ENCODE measurements at places on chromosomes 6 and 20.
A peak's percentile ranks its signal among the peaks of the same experiment; 100 is the strongest.

- no peak for DNase-seq
These were observed 388.2 kb downstream of the CDH4 start for GRCh38 chr20:61640131-61640870.

GRCh38 chr6:163381118-163381756 is 33.3 kb upstream of the QKI start:
- peak; percentile 6 for DNase-seq

GRCh38 chr6:7561153-7561964 is 19.9 kb downstream of the DSP start:
- DNase-seq = peak; percentile 79

- DNase-seq = no peak
These were observed 754.8 kb upstream of the DEFB115 start for GRCh38 chr20:30502670-30503069.

GRCh38 chr6:37507077-37507476 is 7.4 kb upstream of the CCDC167 start:
- no peak for DNase-seq

- no peak for DNase-seq
These were observed 21.2 kb upstream of the ADIG start for GRCh38 chr20:38559764-38560163.

- DNase-seq = no peak
These were observed 125.3 kb upstream of the PLCB4 start for GRCh38 chr20:8943631-8944030.

DNA sequence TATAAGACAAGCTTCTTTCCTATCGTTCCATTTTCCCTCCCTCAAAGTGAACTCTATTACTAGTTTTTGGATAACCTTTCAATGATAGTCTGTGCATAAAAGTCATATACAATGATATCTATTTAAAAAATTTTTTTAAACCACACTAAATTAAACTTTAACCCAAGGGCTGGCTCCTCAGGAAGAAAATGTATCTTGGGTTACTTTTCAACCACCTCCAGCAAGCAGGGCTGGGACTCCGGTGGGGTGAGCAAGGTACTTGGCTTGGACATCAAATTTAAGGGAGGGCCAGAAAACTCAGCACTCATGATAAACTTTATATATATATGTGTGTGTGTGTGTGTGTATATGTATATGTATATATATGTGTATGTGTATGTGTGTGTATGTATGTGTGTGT is 13.9 kb upstream of the PPP1R3G start:
- no peak for DNase-seq

GRCh38 chr20:35592339-35592974 is 23.2 kb upstream of the SPAG4 start:
- DNase-seq = no peak

DNA sequence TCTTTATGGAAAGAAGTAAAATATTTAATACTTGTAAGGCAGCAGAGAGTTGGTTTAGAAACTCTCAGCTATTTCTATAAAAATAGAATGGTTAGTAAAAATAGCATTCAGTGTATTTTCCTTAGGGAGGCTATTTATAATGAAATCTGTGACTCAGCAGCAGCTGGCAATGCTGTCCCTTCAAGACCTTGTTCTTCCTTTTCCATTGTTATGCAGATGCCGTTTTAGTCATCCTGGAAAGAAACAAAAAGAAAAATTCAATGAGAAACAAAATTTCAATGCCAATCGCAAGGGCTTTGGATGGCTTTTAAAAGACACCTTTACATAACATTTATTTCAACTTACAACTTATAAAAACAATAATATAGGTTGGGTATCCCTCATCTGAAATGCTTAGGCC is 17.5 kb downstream of the MPC1 start:
- DNase-seq = no peak

- DNase-seq = no peak
These were observed 47.1 kb upstream of the SAMHD1 start for GRCh38 chr20:36998652-36999051.

GRCh38 chr6:75759207-75759606 is 10.2 kb downstream of the MYO6 start:
- peak; percentile 57 for DNase-seq

GRCh38 chr6:161115468-161115867 is 123.9 kb downstream of the MAP3K4 start:
- no peak for DNase-seq

DNA sequence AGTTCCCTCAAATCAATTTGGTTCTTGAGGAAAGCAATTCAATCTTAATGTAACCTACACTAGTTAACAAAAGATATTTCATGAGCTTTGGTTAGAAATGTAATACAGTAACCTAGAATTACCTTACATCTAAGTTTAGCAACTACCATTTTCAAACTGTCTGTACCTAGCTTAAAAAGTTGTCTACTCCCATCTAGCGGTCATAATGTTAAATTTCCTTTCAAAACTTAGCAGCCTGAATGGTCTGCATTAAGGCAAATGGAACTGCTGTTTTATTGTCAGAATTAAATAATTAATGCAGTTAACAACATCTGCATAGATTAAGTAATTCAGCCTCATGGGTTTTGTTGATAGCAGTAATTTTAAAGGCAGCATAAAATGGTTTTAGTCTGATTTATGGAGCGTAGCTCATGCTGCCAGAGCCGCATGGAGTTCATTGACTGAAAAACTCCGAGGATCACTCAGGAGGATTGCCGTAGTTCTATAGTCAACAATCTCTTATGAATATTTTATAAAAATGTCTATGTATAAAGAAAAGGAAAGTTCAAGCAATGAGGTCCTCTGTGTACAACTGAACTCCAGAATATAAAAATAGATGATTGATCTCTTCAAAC is 485.4 kb upstream of the MANEA start:
- DNase-seq = no peak

- no peak for DNase-seq
These were observed 28.1 kb downstream of the SLC52A3 start for GRCh38 chr20:740162-740561.

GRCh38 chr6:54419885-54420284 is 111.6 kb downstream of the TINAG start:
- no peak for DNase-seq

DNA sequence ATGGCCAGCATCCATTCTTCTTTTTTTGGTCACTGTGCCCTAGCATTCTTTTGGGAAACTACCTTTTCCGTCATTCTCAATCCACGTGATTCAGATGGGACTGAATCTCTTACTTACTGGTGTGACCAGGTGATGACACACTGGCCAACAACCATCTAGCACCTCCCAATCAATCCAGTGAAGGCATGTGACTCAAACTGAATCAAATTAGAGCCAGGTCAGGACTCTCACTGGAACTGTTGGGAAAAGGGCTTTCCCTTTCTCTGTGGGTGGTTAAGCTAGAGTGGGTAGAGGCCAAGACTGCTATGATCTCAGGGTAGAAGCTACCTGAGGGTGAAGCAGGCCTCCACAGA is 36.2 kb upstream of the ZMYND8 start:
- DNase-seq = no peak

DNA sequence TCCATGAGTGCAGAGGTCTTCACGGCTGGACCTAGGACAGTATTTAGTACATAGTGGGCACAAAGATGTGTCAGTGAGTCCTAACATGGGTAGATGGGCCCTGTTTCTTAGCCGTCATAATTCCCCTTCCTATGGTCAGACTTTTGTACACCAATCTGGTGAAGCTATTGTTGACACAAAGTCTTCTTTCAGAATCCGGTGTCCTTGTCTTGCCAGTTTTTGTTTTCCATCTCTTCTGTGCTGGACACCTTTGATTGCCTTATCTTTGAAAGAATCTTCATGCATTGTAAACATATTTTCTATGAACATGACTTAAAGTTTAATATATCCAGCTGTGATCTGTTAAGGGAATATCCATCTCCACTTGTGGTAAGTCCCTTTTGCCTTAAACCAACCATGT is 4.5 kb downstream of the LRRC1 start:
- no peak for DNase-seq

DNA sequence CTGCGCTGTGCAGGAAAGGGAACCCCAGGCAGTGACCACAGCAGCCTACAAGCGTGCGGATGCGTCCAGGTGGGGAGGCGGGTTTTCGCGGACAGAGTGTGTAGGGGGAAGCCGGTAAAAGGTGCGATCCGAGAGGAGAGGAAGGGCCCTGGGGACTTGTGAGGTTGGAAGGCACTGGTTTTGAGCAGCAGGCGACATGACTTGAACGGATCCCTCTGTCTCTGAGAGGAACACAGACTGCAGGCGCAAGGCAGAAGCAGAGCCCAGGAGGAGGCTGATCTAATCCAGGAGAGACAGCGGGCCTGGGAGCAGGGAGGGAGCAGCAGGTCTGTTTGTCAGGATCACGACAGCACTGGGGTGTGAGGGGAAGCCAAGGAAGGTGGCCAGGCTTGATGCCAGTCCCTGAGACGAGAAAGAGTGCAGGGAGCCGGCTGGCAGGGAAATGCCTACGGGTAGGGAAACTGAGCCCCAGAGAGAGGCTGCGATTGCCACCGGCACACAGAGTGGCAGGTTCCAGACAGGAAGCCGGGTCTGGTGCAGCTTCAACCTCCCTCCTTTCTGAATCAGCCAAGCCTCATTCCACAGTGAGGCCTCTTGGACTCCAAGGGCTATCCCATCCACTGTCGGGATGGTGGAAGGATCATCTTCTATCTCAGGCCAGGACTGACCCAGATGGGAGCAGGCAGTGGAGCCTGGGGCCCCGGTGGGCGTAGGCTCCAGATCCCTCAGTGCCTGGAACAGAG is 57.1 kb downstream of the HNF4A start:
- DNase-seq = no peak

DNA sequence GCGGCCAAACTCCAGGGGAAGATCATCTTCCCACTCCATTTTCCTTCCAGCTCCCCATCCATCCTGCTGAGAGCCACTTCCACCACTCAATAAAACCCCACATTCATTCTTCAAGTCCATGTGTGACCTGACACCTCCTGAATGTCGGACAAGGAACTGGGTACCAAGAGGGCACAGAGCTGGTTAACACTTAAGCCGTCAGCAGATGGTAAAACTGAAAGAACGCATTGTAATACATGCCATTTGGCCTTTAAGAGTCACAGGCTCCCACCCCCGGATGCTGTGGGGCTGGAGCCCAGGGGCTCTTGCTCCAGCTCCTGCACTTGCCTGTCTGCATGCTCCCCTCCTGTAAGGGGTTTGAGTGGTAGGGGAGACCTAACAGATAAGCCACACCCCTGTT is 753.9 kb downstream of the COL12A1 start:
- no peak for DNase-seq

GRCh38 chr20:1402149-1402548 is 9.3 kb upstream of the FKBP1A start:
- no peak for DNase-seq

DNA sequence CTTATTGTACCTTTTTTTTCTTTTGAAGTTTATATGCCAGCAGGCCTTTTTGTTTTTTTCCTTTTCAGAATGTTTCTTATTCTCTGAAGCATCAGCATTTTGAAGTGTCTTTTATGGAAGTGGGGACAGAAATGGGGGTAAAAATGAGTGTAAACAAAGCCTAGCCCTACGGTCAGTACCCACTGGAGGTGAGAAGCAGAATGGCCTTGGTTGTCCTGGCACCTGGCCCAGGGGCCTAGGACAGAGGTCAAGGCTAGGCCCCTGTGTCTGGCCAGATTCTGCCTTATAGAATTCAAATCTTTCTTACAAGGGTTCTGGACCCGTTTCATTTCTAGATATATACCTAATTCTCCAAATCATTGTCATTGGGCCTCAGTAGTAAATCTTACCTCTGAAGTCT is 3.5 kb upstream of the C6orf163 start:
- no peak for DNase-seq

DNA sequence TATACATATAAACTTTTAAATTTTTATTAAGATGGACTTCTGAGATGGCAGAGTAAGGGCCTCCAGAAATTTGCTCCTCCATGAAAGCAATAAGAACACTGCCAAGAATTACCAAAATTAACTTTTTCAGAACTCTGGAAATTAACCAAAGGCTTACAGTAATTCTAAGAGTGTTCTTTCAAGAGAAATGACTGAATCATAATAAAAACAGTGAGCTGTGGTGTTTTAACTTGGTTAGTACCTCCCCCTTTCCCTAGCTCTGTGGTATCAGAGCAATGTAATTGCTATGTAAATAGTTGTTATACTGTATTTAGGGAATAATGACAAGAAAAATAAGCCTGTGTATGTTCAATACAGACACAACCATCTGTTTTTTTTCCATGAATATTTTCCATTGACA is 19.0 kb downstream of the HECA start:
- no peak for DNase-seq

DNA sequence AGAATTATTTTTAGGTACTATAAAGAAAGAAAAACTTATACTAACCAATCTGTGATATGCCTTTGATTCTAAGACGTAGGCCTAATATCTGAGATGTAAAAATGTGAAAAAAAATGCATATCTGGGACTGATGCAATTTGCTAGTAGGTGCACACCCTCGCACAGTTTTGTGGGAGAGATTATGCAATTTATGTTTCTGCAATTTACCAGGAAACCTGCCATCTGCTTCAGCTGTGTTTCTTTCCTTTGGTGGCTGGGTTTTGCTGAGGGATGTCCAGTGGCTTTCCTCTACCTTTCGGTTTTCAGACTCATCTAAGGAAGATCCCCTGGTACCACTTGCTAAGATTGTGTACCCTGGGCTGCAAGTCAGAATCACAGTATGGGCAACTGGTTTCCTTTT is 186.9 kb downstream of the ZFP64 start:
- DNase-seq = no peak

- peak; percentile 8 for DNase-seq
These were observed 8.9 kb downstream of the FAM217B start for GRCh38 chr20:59948828-59949720.

GRCh38 chr6:125432963-125433362 is 131.2 kb upstream of the HDDC2 start:
- no peak for DNase-seq

- no peak for DNase-seq
These were observed 286.3 kb downstream of the CDH26 start for GRCh38 chr20:60244373-60245146.
